ENCODE measurements at places on chromosomes 1 and 21.

DNA sequence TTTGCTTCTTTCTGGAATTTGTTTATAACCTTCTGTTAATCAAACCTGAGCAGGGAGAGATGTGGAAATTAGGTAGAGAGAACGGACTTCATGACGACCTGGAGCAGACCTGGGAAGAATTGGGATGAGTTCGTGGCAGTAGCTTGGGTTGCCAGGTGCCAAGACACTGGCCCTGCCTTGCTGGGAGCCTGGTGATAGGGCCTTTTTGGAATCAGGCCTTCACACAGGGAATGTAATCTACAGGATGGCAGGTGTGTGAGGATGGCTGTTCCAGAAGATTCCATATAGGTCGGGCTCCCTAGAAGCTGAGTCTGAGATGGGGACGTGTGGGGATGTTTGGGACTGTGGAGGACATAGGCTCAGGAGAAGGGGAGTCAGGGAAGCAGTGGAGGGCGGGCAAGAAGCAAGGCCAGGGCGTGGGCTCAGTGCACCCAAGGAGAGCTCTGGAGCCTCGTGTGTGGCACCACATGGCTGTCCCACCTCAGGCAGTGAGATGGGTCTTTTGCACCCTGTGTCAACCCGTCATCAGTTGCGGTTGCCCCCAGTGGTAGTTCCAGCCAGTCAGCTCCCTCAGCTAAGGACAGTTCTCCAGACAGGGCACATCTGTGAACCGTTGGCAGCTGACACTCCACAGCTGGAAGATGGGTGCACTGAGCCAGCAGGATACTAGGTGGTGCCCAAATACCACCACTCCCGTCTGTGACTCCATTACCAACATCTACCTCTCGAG is 395.9 kb downstream of the MATN1 start:
- no peak for DNase-seq

DNA sequence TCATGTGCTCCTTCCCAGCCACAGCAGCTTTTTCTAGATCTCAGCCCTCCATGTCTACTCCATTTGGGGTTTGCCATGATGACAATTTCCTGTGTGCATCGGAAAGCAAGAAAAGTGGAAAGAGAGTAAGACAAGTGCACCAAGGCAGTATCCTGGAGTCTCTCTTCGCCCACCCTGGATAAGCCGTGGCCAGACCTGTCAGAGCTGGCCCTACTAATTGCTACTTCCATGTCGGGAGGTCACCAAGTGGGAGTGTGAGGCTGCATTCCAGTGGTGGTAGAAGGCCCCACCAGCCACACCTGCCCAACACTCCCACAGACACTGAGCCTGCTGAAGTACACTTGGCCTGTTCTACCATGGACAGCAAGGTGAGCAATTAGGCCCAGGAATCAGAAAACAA is 14.0 kb upstream of the LORICRIN start:
- no peak for DNase-seq

DNA sequence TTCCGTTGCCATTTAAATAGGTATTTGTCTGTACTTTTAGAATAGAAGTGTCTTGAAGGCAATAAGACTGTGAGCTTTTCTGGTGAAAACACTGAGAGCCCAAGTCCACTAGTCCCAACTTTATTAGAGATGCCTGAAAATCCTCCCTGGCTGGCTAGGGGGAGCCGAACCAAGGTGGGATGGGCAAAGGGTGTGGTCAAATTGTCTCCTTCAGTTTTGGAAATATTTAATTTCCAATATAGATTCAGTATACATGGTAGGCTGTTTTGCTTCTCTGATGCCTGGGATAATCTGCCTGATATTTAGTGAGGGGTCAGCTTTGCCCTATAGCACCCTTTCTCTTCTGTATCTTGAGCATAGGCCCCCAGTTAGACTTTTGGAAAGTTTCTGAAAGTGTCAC is 3.5 kb downstream of the ROR1 start:
- no peak for DNase-seq

DNA sequence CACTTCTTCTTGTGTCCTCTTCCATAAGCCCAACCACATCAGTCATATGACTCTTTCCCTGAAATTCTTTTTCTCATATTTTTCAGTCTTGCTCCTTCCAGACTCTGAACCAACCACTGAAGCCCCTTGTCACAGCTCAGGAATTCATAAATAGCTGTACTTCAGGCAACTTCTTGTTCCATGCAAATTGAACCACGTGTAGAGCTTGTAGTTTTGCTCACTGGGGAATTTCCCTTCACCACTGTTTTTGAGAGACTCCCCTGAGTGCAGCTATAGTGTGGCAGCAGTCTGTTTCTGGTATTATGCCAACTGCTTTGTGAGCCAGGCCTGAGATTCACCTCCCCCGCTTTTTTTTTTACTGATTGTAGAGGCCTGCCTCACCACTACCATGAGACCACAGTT is 150.3 kb upstream of the SPAG17 start:
- DNase-seq, result no peak

DNA sequence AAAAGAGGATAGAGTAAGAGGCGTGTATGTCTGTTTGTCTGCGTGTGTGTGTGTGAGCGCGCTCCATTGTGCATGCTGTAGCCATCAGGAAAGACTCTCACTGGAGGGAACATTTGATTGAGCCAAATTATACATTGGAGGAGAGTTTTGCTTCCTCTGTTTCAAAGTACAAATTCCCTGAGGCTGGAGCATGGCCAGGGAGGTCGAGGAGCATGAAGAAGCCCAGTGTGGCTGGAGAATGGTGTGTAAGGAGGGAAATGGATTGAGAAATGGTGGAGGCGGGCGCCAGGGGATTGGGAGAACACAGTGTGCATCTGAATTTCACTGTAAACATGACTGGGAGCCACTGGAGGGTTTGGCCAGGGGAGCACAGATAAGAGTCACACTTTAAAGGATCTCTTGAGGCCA is 22.1 kb upstream of the EFNA1 start:
- DNase-seq, result no peak

- no peak for DNase-seq
Measured at GRCh38 chr1:185811073-185811709, 77.0 kb downstream of the HMCN1 start.

GRCh38 chr1:99956755-99957154 is 13.0 kb upstream of the SLC35A3 start:
- no peak for DNase-seq

GRCh38 chr1:98794196-98794886 is 132.8 kb downstream of the SNX7 start:
- peak; percentile 3 for DNase-seq

DNA sequence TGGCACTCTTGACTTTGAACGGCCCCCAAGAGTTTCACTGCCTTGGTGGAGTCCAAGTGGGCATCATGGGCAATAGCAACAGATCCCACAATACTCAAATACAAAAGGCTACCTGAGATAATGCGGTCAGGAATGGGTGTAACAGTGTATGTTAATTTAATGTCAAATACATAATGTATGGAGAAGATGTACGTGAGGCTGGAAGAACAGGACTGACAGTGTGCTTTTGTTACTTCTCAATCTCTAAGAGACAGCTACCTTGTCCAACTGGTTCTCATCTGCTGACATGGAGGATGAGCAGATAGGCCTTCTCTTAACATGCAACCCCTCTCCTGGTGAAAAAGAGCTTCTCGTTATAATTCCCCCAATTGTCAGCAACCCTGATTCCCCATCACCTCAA is 167.2 kb downstream of the APP start:
- DNase-seq, result no peak

DNA sequence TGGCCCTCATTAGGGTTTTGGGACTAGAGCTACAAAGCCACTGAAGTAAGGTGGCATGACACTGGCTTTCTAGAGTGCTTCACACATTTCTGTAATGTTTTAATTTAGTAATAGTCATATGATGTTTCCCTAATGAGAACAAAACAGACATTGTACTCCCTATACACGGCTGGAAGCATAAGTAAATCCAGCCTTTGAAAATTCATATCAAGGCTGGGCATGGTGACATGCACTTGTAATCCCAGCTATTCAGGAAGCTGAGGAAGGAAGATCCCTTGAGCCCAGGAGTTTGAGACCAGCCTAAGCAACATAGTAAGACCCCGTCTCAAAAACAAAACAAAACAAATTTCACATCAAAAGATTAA is 7.4 kb downstream of the USP48 start:
- DNase-seq, result no peak

DNA sequence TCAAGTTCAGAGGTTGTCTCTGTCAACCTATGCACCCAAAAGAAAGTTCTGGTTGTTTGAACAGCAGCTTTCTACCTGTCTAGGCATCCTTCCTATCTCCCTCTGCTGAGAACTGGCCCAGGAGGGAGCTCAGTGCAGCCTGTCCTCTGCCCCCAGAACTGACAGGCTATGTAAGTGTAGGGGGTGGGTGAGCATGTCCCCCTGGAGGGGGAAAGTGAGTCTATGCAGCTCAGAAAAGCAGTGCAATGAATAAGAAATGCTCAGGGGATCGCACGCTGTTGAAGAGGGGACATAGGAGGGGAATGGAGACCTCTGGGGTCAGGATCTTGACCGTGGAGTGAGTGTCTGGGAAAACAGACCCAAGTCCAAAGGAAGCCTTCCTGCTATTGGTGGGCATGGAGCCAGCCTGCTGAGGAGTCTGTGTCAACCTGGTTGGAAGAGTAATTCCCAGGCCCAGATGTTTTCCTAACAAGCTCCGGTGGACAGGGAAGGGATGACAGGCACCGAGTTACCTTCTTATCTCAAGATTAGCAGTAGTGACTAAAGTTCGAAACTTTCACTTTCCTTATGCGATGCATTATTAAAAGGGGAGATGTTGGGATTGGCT is 26.1 kb upstream of the FHAD1 start:
- no peak for DNase-seq

DNA sequence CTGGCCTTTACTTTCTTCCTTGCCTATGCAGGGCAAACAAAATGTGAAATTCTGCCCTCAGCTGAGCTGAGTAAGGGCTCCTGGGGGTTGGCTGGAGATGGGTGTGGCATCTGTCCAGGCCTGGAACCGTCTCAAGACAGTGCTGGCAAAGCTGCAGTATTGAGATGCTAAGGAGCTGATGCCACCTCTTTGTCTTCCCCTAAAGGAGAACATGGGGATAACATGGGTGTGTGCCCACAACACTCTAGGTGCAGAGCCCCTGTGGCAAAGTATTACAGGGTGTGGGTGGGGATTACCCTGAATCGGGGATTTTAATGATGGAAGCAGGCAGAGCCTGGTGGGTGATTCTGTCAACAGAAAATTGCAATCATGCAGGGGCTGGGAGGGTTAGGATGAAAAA is 2.5 kb upstream of the ST3GAL3 start:
- no peak for DNase-seq

- DNase-seq, result no peak
Measured at GRCh38 chr21:18398843-18399242, 4.7 kb downstream of the TMPRSS15 start.

GRCh38 chr1:150508982-150509381 is 1.1 kb downstream of the ECM1 start:
- no peak for DNase-seq

GRCh38 chr21:35376406-35377135 is 327.5 kb upstream of the RUNX1 start:
- no peak for DNase-seq

- no peak for DNase-seq
Measured at GRCh38 chr1:47575855-47576757, 138.3 kb downstream of the FOXD2 start.

DNA sequence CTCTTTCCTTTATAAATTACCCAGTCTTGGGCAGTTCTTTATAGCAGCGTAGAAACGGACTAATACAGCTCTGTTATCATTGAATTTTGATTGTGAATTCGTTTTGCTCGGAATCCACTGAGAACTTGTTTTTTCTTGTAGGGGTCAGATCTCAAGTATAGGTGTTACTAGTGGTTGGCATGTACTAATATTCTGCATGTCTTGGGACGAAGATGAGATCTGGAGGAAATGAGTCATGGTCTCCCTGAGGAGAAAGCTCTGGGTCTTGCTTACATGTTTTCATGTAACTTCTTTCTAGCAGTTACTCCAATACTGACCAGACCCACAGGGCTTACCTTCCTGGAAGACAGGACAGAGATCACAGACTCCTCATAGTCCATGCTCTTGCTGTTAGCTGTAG is 30.3 kb downstream of the ZSCAN20 start:
- DNase-seq, result no peak

GRCh38 chr1:115463347-115463746 is 125.3 kb upstream of the NGF start:
- no peak for DNase-seq

- no peak for DNase-seq
Measured at GRCh38 chr1:39825432-39825941, 36.8 kb upstream of the BMP8B start.

- no peak for DNase-seq
Measured at GRCh38 chr1:51675177-51675780, 58.4 kb downstream of the OSBPL9 start.

GRCh38 chr1:245863566-245864184 is 643.4 kb downstream of the SMYD3 start:
- no peak for DNase-seq

DNA sequence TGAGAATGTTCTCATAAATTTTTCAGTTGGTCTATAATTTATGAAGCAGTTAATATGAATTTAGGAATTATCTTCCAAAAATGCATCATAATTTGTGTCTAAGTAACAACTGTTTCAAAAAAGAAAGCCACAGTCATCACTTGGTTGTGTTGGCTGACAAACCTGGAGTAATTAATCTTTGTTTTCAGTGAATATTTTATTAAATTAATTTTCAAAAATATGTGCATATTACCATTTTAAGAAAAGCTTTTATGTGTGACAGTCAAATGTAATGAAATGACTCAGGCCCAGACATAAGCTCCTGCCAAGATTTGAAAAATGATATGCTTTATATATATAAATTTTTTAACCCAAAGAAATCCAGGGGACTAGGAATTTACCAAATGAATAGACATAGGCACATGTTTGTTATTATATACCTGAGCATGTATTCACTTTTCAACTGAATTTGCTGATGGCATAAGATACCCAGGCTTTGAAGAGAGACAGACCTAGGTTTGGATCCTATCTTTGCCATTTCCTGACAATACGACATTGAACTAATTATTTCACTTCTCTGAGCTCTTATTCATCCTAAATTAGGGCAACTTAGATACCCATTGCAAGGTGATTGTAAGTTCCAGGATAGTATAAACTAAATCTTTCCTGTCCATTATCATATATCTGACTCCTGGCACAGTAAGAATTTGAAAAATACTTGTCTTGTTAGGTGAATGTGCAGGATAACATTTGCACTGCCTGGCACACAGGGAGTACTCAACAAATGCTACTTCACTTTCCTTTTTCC is 729.5 kb upstream of the ADGRL2 start:
- DNase-seq, result no peak

DNA sequence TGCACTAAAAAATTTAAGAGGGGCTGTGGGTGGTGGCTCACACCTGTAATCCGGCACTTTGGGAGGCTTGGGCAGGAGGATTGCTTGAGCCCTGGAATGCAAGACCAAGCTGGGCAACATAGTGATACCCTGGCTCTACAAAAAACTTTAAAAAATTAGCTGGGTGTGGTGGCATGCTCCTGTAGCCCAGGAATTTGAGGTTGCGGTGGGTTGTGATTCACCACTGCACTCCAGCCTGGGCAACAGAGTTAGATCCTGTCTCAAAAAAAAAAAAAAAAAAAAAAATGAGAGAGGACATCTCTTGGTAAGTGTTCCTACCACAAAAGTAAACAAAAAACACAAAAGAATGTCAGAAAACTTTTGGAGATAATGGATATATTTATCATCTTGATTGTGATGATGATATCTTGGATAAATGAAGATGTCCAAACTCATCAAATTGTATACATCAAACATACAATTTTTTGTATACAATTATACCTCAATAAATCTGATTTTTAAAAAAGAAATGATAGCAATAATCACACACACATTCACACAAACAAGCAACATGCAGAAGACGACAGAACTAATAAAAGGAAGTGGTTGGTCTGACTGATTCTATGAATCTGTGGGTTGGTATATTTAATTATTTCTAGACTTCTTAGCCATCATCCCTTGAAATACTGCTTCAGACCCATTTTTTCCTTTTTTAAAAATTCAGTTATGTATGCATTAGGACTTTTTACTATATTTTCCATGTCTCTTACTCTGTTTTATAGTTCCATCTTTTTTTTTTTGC is 465.9 kb downstream of the PLA2G4A start:
- no peak for DNase-seq
